ENCODE measurements at places on chromosomes 6 and 20.

- DNase-seq: no peak
Observed at GRCh38 chr6:36506611-36507010, 40.7 kb downstream of the STK38 start.

- DNase-seq: no peak
Observed at GRCh38 chr6:94071835-94072234, 652.5 kb upstream of the EPHA7 start.

DNA sequence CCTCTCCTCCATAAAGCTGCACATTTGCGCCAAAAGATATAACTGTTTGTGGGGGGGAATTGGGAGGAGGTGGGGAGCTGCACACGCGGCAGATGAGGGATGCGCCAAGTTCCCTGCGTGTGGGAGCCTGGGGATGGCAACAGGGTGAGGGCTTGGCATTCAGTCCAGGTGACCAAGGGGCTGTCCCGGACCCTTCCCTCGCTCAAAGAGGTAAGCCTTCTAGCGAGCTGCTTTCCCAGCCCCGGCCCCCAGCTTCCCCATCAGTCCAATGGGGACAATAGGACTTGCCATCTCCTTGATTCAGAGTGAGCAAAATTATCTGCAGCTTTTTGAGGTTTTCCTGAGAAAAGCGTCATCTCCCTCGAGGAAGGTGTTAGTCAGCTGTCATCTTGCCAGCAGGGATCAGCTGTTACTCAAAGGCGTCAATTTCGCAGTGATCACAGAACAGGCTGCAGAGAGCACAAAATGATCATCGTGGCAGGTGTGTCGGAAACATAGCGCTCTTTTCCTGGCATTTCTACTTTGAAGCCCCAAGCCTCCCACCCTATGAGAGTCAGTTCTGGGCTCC is 21.3 kb downstream of the ZNF831 start:
- no peak for DNase-seq

- DNase-seq: no peak
Observed at GRCh38 chr6:163739966-163740365, 325.4 kb downstream of the QKI start.

DNA sequence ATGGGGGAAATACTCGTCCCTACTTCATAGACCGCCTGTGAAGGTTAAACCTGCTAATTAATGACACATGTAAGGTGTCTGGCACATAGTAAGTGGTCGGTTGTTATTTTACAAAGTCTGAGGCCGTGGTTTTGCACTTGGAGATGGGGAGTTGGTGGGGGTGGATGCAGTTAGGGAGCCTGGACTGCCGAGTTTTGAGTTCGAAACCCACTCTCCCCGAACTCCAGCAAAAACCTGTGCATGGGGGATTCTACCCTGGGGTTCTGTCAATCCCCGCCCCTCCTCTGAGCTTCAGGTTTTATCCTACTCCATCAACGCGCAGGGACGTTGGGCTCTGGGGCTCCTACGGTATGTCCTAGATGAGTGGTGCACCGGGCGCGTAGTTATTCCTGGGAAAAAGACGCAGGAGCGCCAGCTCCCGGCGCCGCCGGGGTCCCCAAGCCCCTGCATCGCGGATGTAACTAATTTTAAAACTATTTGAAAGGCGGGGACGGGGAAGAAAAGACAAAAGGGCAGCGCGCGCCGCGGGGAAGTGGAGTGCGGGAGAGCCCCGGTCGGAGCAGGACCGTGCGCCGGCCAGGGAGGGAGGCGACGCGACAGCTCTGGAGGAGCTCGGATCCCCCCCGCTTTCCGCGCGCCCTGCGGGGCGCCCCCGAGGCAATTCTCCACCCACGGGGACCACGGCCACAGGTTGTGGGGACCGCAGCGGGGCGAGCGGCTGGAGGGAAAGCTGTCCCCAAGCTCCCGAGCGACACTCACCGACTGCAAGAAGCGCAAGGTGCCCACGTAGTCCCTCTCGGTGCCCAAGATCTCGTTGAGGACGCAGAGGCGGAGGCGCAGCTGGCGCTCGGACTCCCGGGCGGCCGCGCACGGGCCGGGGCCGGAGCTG is 672 bp downstream of the PREX1 start:
- peak; percentile 49 for DNase-seq

Measured in neuronal stem cell (in vitro differentiated cells).